ENCODE measurements at places on chromosomes 6 and 20. TPM values are rescaled to one million over a fixed set of nuclear protein-coding genes. Genes with fewer than 3 reads are reported as not detected.

The COL11A2 gene
- 0.28 TPM for total RNA-seq

The TSHZ2 gene
- 1.9 TPM for total RNA-seq

The MYBL2 gene
- 8.7 TPM for total RNA-seq

The ZNF165 gene
- total RNA-seq = 0.17 TPM

The MEP1A gene
- not detected for total RNA-seq

The LMBRD1 gene
- 23.0 TPM for total RNA-seq

The FAM83D gene
- total RNA-seq = 23.5 TPM

The RCAN2 gene
- 0.34 TPM for total RNA-seq

The FOXQ1 gene
- total RNA-seq = not detected

The OXT gene
- not detected for total RNA-seq

The NT5E gene
- 96.7 TPM for total RNA-seq

The PTK6 gene
- under 0.01 TPM for total RNA-seq

The ATF6B gene
- 13.4 TPM for total RNA-seq

The HMGN4 gene
- 60.4 TPM for total RNA-seq

The LY6G6D gene
- not detected for total RNA-seq

The ZNF311 gene
- total RNA-seq = 0.17 TPM

The MUCL3 gene
- not detected for total RNA-seq

The NOX3 gene
- not detected for total RNA-seq

The DEFB124 gene
- not detected for total RNA-seq

The RMND1 gene
- total RNA-seq = 32.2 TPM

The SLC32A1 gene
- total RNA-seq = not detected

The PM20D2 gene
- 5.1 TPM for total RNA-seq

The AARS2 gene
- 17.5 TPM for total RNA-seq

The PTCRA gene
- not detected for total RNA-seq

The CLPSL2 gene
- not detected for total RNA-seq

The TCF19 gene
- total RNA-seq = 39.1 TPM

The CSTF1 gene
- total RNA-seq = 39.1 TPM

The GPR6 gene
- not detected for total RNA-seq

The PRPH2 gene
- 2.0 TPM for total RNA-seq

The XKR7 gene
- not detected for total RNA-seq

The SLC16A10 gene
- 0.19 TPM for total RNA-seq

The OR12D3 gene
- total RNA-seq = not detected

The TCF21 gene
- not detected for total RNA-seq

The MARCKS gene
- total RNA-seq = 333 TPM

The SLCO4A1 gene
- total RNA-seq = 3.7 TPM

The SIRPB2 gene
- 1.3 TPM for total RNA-seq

The RIMS1 gene
- 7.5 TPM for total RNA-seq
